ENCODE measurements at places on chromosomes 6 and 20.

DNA sequence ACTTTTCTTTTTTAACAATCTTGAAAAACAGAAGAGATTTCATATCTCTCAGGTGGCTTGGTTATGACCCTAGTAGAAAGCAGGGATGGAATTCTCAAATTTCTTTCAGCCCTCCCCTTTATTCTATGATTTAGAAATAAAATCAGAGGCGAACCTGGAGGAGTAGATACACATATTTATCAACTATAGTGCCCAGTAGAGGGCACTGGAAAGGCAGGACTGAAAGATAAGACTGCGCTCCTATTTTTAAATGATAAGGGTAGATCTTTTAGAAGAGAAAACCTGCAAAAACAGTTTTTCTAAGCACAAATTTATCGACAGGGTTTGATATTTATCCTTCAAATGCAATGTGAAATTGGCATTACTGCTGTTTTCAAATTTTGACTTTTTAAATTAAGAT is 1296.6 kb downstream of the EPHA7 start:
- no peak for DNase-seq

- no peak for DNase-seq
Observed at GRCh38 chr20:24937579-24937978, 11.5 kb upstream of the CST7 start.

GRCh38 chr6:40526036-40526435 is 61.1 kb downstream of the LRFN2 start:
- no peak for DNase-seq

- no peak for DNase-seq
Observed at GRCh38 chr6:15427331-15428070, 181.6 kb downstream of the JARID2 start.

- DNase-seq: no peak
Observed at GRCh38 chr20:51093240-51093763, 70.4 kb upstream of the KCNG1 start.

GRCh38 chr20:46572153-46572552 is 21.7 kb upstream of the OCSTAMP start:
- DNase-seq: no peak

- DNase-seq: no peak
Observed at GRCh38 chr20:49858076-49858585, 45.5 kb downstream of the SLC9A8 start.

DNA sequence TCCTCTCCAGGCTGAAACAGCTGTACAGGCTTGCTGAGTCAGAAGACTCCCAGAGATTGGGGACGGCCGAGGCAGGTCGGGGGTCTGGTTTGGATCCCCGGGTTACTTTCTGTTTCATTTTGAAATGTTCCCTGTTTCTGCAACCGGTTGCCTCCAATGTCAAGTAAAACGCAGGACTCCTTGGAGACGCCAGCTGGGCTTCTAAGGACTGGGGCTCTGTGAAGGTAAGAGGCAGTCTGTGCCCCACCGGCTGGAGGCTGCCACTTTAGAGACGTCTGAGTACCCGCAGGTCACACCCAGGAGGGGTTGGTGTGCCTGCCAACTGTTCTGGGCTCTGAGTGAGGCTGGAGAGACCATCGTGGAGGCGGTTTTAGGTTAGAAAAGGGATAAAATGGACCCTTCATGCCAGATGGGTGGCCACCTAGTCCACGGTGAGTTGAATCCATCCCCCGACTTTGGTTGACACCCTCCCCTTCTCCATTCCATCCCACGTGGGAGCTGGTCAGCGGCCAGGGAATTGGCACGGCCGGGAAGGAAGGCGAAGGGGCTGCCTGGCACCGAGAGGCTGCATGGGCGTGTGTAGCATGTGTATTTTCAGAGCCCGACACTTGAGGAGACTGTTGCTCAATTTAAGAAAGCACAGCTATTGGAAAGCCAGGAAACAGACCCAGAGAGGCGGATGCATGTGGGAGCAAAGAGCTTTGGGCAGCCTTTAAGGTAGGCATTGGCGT is 240.9 kb downstream of the PHACTR1 start:
- no peak for DNase-seq

DNA sequence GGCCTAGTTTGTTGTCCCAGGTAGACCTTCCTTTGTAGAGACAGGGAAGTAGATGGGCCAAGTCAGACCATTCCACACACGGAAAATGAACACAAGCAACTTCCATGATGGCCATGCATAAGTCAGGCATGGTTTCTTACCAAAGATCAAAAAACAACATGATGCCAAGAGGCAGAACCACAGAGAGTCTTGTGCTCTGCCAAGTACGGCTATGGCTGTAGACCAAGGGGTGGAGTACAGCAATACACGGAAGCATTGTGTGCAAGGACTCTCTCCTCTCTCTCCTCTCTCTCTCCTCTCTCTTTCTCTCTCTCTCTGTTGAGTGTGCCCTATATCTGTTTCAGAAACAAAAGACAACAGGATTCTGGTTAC is 4.8 kb upstream of the DUSP22 start:
- DNase-seq: no peak

DNA sequence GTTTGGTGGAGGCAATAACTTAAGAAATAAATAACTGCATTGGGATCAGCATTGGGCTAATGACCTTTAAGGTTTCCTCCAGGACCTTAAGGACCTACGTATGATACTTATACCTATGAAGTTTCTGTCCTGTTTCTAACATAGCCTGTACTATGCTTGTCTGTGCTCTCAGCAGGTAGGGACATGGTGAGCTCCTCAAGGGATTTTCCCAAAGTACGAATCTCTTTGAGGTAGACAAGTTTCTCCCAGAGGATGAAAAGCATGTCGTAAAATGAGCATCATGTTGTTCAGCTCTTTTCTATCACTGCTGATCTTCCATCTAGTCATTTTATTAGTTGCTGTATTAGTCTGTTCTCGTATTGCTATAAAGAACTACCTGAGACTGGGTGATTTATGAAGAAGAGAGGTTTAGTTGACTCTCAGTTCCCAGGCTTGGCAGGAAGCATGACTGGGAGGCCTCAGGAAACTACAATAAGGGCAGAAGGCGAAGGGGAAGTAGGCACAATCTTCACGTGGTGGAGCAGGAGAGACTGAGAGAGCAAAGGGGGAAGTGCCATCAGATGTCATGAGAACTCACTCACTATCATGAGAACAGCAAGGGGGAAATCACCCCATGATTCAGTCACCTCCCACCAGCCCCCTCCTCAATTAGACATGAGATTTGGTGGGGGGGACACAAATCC is 77.8 kb upstream of the TGM3 start:
- no peak for DNase-seq

DNA sequence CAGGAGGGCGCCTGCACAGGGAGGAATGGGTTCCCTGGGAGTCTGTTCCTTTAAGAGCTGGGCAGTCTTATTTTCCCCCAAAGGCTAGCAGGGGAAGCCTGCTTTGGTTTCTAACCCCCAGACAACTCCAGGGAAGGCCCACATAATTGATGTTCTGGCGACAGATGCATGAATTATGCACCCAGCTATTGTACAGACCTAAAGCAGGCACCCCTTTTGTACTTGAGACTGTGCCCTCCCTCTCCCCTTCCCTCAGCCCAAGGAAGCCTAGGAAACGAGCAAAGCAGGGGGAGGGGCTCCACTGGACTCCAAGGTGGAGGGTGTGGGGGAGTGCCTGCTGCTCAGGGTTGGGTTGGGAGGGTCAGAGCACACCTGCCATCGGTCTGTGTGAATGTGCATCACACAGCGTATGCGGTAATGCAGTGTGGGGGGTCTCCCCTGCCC is 102.1 kb downstream of the KCNB1 start:
- no peak for DNase-seq

- DNase-seq: no peak
Observed at GRCh38 chr20:25288291-25289181, 40.7 kb downstream of the PYGB start.

- no peak for DNase-seq
Observed at GRCh38 chr6:44222486-44223318, 693 bp upstream of the SLC29A1 start.

GRCh38 chr6:54282186-54282585 is 26.1 kb upstream of the TINAG start:
- no peak for DNase-seq

GRCh38 chr20:51434580-51435247 is 107.8 kb downstream of the NFATC2 start:
- DNase-seq: no peak

DNA sequence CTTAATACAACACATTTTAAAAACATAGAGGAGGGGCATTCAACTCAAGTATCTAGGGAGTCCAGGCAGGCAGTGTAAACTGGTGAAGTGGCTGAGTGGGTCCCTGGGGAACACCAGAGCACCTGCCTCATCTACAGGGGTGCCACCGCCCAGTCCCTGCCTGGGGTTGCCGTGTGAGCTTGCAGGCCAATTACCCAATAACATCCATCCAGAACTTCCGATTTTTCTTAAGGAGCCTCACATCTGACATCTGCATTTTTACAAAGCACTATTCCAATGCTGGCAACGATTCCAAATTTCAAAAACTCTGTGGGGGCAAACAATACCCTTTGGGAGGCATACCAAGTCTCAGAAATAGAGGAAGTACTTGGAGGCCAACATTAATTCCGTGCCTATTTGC is 288.4 kb upstream of the TSHZ2 start:
- no peak for DNase-seq

DNA sequence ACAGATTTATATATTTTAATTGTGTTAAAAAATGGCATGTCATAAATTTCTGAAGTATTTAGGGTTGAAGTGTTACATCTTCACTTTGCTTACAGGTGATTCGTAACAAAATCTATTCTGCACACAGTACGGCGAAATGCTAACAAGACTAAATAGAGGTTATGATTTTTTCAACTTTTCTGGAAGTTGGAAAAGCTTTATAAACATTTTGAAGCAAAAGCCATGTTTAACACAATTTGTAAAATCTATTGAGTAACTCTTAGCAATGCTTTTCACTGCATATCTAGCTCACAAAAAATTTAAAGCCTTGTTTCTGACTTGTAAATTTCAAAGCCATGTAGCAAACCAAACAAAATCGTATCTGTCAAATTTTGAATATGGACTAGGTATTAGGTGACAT is 3.3 kb downstream of the STX16 start:
- no peak for DNase-seq

GRCh38 chr6:164378330-164378729 is 931.1 kb downstream of the C6orf118 start:
- no peak for DNase-seq

- DNase-seq: no peak
Observed at GRCh38 chr6:34138914-34139510, 6.9 kb downstream of the GRM4 start.

- DNase-seq: no peak
Observed at GRCh38 chr6:83182114-83182513, 11.0 kb downstream of the PGM3 start.

- DNase-seq: no peak
Observed at GRCh38 chr6:167532410-167533288, 207.8 kb downstream of the TTLL2 start.
